ENCODE measurements at places on chromosomes 4 and X.

DNA sequence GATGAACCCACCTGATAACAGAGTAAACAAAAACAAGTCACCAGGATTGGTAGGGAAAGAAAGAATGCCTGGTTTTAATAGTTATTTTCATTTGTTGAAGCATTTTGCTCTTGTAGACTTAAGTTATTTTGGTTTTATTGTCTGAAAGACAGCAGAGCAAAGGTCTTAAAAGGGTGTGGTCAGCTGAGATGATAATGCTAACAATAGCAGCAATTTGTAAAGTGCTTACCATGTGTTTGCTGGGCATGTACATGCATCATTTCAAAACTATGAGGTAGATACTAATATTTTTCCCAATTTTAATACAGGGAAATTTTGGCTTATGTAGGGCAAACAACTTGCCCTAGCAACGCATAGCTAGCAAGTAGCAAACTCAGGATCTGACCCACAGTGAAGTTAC lies 46.8 kb upstream of the SLC10A4 start:
- no peak for DNase-seq

DNA sequence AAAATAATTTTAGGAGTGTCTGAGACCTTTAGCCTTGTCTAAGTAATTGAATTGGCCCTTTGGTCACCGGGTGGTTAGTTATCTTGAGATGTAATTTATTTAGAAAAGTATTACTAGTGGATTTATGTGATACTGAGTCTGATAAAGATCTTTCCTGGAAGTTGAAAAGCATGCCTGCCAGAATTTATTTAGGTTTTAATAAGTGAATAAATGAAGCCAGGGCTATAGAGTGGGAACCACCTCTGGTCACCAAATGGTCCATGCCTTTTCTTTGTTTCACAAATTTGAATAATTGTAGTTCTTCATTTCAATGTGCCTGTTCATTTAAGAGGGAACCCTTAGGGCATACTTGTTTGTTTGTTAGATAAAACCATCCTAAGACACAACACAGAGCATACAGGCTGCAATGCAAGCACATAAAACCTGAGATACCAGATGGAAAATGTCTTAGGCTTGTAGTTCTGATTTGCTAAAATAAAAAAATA lies 627.8 kb downstream of the ADGRL3 start:
- DNase-seq: no peak

GRCh38 chrX:39577985-39578869 lies 519.5 kb downstream of the BCOR start:
- DNase-seq: peak; percentile 4

GRCh38 chr4:153004081-153004850 lies 68.1 kb downstream of the FHDC1 start:
- no peak for DNase-seq

DNA sequence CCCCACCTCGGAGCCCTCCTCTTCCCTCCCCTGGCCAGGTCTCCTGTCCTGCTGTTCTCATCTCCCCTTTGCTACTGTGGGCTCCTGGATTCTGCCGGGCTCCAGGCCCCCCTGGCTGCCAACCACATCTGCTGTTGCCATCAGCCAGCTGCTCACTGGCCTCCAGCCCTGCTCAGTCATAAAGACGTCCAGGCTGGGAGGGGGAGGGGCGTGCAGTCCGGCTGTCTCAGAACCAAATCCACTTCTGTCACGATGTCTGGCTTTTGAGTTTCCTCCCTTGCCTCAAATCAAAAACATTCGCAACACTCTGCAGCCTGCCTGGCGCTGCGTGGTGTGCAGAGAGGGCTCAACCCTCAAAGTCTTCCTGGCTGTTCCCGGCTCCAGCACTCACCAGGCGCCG lies 7.1 kb downstream of the RASL11B start:
- no peak for DNase-seq

- DNase-seq: no peak
These were observed 144.1 kb downstream of the SOWAHB start for GRCh38 chr4:76753814-76754213.

GRCh38 chrX:71367396-71367795 lies 1.2 kb downstream of the TAF1 start:
- DNase-seq: no peak

DNA sequence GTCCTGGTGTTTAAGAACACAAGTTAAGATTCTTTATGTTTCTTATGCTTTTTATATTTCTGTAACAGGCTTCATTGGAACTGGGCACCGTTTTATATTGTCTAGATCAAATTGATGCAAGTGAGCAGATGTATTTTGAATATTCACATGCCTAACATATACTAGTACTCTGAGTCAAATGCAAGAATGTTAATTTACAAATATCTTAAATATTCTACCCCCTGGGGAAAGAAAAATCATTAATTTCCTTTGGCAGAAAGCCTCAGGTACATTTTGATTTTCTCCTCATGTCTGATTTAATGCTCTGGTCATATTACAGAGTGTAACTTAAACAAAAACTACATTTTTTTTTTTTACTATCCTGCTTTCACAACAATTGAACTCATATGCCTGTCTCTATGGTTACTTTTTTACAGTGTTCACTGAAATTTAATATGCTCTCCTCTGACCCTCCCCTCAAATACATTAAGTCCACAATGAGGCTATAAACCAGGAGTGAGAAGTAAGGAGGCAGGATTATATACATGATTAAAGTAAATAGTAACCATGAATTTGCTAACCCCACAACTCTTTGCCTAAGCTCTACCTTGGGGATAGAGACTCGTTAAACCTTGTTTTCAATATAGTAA lies 2.4 kb upstream of the NSUN7 start:
- no peak for DNase-seq

DNA sequence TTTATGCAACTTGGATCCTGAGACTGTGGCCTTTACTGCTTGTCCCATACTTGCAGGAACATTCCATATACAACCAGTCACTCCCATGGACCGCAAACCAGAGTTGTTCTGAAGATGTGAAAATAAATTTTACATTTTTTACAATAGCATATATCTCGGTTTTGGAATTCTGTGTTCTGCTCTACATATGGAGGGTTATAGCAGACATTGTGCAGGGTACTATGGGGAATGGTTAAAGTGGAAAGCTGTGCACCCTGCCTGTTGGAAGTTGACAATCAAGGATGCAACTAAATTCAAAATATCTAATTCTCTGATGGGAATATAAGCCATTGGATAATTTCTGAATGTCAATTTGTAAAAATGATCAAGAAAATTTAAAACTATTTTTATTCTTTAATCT lies 603.3 kb downstream of the RAB28 start:
- DNase-seq: no peak

- no peak for DNase-seq
These were observed 54.4 kb upstream of the NAP1L5 start for GRCh38 chr4:88752076-88752463.

DNA sequence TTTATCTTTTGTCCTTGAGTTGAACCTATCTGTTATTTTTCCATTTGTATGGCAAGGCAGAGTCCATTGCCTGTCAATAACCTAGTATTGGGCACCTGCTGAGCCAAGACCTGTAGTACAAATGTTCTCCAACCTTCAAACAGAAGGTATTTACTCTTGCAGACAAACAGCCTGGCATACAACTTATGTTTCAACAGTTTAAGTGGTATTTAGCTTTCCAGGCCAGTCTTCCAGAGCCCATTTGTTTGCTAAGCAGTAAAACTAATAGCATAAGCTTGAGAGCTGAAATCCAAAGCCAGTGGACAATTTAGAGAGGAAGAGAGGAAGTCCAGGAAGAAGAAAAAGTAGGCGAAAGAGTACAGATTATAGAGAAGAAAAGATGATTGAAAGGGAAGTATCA lies 979.3 kb downstream of the GLUD2 start:
- DNase-seq: no peak

GRCh38 chrX:23013366-23013765 lies 13.6 kb downstream of the DDX53 start:
- no peak for DNase-seq

GRCh38 chrX:68895341-68895755 lies 66.5 kb downstream of the EFNB1 start:
- no peak for DNase-seq

DNA sequence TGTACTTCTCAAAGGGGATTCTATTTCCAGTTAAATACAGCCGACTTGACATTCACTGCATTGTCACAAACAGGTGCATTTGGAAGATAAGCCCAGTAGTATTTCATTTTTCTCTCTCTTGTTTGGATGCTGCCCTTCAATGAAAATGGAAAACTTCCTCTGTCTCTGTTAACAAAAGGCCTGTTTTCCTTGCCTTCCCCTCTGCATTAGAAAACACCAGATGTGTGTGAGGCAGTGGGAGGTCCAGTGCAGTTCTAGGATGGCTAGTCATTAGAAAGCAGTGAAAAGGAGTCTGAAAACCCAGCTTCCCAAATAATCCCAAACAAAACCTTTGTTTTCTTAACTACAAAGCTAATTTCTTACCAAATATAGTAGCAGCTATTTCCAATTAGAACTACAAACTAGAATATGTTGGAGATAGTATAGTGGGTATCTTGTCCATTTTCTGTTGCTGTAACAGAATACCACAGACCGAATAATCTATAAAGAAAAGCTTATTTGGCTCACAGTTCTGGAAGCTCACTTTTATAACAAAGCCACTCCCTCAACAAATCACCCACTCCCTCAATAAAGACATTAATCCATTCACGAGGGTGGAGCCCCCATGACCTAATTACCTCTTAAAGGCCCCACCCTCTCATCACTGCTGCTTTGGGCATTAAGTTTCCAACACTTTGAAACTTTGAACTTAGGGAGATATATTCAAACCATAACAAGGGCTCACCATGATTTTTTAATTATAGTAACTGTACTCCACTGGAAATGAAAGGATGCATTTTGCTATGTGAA lies 452.1 kb upstream of the RPS6KA3 start:
- DNase-seq: no peak

Measured in activated CD4-positive, CD25-positive, alpha-beta regulatory T cell (primary cell).